ENCODE measurements at places on chromosomes 6 and 20.
A peak's percentile ranks its signal among the peaks of the same experiment; 100 is the strongest.

GRCh38 chr6:149031859-149032598 lies 285.2 kb downstream of the UST start:
- DNase-seq: peak; percentile 62

GRCh38 chr6:110537208-110538123 lies 61.1 kb upstream of the SLC22A16 start:
- DNase-seq: no peak

DNA sequence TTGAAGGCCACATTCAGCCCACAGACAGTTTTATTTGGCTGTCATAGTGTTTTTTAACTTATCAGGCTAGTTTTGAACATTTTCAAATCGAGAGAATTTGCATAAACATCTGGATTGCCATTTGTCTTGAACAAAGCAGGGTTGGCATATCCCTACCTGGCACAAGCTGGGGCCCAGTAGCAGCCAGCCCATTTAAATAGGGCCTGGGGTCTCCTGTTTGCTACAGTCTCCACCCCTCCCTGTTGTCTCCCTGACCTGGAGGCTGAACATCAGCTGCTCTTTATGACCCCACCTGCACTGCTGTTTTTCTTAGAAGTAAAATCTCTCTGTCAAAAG lies 10.5 kb downstream of the BCAS4 start:
- no peak for DNase-seq

GRCh38 chr6:138109042-138109997 lies 2.1 kb upstream of the PERP start:
- peak; percentile 78 for DNase-seq

GRCh38 chr6:154615483-154616025 lies 105.1 kb upstream of the CNKSR3 start:
- no peak for DNase-seq

GRCh38 chr20:3781153-3781910 lies at the start of gene SPEF1:
Gene SPEF1 (minus strand): TSS chr20:3781448. CDS start chr20:3781287, 161 bp downstream.
- peak; percentile 80 for DNase-seq

GRCh38 chr6:83615025-83615999 lies 93.6 kb downstream of the SNAP91 start:
- peak; percentile 48 for DNase-seq

- no peak for DNase-seq
Measured at GRCh38 chr6:101344885-101345284, 48.6 kb upstream of the GRIK2 start.

- DNase-seq: peak; percentile 76
Measured at GRCh38 chr20:23606652-23607049, 934 bp upstream of the CST9 start.

DNA sequence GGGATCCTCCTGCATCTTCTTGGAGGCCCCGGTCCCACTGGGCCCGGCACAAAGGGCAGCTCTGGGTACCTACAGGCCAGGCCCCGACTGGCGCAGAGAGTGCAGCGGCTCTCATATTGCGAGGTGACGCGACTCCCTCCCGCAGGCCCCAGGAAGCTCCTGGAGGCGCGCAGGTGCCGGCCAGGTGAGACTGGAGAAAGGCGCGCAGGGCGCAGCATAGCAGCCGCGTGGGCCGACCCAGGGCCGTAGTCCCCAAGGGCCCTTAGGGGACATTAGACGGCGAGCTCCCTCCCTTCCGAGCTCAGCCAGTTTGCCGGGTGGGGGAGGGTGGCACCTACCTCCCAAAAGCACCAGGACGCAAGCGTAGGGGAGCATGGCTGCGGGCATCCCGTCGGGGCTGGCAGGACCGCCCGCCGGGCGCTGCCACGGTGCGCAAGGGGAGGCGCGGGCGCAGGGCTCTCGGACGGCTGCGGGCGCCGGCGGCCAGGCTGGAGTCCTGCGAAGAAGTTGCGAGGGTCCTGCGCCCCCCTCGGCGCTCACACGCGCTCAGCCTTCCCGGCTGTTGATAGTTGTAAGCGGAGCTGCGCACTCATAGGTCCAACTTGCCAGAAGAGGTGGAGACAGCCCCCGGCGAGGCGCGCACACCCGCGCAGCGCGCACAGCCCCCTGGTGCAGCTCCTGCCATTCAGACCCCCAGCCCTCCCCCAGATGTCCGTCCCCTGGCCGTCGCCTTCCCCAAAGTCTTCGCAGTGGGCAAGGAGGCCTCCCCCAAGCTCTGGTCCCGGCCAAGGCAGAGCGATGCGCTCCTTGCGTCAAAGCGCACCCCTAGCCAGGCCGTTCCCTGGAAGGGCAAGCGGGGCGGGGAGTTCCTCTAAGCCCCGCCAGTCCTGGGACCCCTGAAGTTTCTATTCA lies 622 bp downstream of the APCDD1L start:
- DNase-seq: no peak

DNA sequence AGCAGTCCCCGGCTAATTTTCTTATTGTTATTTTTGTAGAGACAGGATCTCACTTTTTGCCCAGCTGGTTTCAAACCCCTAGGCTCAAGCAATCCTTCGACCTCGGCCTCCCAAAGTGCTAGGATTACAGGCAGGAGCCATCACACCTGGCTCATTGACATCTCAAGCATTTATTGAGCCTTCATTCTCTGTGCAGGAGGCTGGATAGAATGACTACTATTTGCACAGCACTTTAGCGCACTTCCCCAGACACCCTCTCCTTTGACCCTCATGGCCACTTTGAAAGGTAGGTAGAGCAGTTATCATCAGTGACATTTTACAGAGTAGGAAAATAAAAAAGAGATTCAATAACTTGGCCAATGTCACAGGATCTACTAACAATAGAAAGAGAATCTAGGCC lies 124.0 kb upstream of the STXBP5 start:
- no peak for DNase-seq

DNA sequence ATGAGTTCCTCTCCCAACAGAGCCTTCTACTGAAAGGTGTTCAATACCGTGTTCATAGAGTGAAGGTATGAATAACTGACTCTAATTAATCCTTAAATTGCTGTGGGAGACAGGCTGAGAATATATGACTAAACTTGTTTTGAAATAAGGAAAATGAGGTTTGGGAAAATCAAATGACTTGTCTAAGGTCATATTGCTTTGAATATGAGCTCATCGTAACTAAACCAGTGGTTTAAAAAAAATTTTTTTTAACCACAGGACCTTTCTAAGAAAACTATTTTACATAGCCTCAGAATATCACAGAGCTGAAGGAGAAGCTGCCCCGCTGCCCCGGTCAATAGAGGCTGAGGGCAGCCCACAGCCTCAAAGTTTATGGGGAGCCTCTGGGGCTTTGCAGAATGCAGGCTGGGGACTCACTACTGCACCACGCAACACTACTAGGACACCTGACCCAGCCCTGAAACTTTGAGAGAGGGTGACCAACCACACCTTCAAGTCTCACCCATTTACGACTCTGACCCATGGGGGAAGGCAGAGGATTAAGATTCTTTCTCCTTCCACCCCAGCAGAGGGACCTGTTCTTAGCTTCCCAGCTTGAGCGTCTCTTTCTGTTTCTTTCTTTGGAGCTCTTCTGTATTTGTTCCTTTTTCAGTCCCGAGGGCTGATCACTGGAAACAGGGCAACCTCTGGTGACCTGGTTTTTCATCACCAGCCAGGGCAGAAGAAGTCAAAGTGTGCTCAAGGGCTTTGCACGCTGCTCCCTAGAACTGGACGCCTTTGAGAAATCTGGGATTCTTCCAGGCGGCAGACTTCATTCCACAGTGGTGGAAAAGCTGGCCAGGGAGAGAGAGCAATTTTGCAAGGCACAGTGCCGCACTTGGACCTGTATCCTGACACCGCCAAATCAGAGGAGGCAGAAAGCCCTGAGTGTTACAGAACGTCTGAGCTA lies 220.2 kb downstream of the ATXN1 start:
- peak; percentile 50 for DNase-seq

DNA sequence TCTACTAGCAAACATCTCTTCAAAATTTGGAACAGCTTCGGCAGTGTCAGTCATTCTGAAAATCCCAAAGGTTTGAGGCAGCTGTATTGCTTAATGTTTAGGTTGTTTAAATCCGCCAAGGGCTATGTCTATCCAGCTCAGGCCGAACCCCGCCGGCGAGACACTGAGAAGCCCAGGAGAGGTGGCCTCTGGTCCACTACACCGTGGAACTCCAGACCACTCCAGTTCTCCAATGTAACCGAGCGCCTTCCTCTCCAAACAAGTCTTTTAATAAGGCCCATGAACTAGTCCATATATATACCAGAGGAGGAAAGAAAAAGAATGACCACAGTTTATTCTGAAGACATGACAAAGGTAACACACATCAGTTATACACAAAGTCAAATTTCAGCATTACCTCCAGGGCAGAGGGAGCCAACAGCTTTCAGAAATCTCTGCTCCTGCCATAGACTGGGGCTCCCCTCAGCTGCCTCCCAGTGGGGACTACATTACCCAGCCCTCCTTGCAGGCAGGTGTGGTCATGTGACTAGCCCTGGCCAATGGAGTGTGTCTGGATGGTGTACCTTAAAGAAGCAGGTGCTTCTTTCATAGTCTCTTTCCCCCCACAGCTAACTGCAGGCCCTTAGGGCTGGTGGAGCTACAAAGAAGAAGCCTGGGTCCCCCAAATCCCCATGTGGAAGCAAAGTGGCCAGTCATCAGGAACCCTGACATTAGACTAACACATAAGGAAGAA lies at the start of gene RAMACL:
Gene RAMACL (minus strand): TSS at position 255 of the 733 bp plus-strand sequence. CDS start 201 bp downstream, at position 54.
- peak; percentile 74 for DNase-seq

- DNase-seq: no peak
Measured at GRCh38 chr6:163098827-163099479, 315.6 kb upstream of the QKI start.

DNA sequence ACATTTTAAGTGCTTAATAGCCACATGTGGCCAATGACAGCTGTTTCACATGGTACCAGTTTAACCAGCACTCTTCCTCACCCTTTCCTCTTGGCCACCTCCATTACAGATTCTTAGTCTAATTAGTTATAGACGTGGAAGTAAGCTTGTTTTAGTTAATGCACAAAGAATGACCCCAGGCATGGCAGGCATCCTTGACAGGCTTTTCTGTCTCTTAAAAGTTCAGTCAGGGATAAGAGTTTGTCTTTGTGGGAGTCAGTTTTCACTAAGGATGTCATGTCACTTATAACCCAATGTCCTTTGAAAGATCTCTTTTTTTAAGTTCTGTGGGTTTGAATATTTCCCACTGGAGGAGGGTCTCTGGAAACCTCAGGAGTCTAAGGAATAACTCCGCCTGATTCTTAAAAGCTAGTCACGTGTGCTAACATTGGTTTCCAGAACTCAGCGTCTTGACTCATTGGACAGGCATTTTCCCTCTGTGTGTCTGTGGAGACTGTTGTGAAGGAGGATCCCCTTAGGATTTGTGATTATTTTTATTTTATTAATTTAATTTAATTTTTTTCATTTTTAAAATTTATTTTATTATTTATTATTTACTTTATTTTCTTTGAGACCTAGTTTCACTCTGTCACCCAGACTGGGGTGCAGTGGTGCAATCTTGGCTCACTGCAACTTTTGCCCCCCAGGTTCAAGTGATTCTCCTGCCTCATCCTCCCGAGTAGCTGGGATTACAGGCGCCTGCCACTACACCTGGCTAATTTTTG lies 171.4 kb downstream of the ZFAND3 start:
- no peak for DNase-seq

DNA sequence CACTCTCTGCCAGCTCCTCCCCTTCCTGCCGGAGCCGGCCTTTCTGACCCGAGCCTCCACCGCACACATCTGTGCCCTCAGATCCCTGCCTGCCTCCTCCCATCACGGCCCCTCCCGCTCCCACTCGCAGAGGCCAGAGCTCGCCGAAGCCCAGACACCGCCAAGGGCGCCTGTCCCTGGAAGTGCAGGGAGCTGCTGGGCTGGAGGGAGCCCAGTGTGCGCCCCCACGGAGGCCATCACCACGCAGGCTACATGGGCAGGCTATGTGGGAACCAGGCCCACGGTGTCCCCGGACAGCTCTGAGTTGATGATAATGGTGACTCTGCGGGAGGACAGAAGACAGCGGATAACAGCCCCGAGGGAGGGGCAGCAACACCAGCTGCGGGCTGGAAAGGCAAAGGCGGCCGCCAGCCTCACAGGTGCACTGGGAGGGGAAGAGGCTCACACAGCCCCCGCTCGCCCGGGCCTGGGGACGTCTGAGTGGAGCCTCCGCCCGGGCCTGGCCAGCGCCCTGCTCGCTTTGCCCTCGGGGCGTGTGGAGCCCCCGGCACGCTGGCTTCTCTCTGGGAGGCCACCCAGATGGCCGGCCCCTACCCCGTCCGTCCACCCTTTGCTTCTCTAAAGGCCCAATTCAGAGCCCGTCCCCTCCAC lies 154.9 kb downstream of the DLL1 start:
- DNase-seq: no peak

DNA sequence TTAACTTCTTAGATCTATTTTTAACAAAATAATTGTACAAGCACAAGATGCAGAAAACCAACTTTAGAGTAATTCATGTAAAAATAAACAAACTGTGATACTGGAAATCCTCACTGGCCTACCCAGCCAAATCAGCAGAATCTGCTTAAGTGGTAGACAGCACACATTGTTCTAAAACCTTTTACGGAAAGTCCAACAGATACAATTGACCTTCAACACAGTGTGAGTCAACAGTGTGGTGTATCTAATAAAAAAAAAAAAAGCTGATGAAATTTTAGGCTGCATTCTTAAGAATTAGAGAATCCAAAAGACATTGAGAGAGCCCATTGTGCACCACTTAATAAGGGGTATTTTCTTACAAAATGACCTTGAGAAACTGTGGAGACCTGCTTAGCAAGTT lies 174.5 kb downstream of the COL21A1 start:
- DNase-seq: no peak

GRCh38 chr20:34163307-34163706 lies 51.3 kb upstream of the EIF2S2 start:
- DNase-seq: no peak

GRCh38 chr20:4929686-4930397 lies 71.5 kb downstream of the SLC23A2 start:
- DNase-seq: no peak

DNA sequence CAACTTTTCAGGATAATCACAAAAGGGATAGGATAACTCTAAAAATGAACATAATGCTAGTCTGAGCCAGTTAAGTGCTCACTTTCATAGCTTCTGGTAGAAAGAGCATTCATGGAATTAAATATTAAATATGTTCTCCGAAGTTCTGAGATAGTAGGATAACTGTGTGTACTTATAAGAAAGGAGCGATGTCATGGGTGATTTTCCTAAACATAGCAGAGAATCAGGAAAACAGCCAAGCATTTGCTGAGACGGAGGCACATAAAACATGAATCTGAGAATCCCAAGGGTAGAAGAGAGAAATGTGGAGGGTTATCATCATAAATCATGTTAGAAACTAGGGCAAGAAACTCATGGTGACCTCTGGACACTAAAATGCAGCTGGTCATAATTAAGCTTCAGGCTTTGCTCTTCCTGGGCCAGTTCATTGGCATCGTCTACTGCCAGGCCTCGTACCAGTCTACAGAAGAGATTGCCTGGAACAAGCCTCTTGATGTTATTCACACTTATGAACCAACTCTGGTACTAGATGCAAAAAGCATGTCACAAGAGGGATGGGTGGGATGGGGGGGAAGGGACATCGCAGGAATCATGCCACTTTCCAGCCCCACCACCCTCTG lies 436.6 kb downstream of the PRKN start:
- no peak for DNase-seq

- DNase-seq: no peak
Measured at GRCh38 chr6:140068801-140069200, 694.4 kb upstream of the CITED2 start.

Data from GM12865 (cell line).